Endothelial cell of umbilical vein (primary cell): ENCODE measurements at places on chromosomes 16 and 17. TPM values are rescaled to one million over a fixed set of nuclear protein-coding genes. Genes with fewer than 3 reads are reported as not detected.

The GH1 gene
- not detected in 2 replicates for total RNA-seq

- no peak for DNase-seq
These were observed 46.8 kb downstream of the SLC39A11 start for GRCh38 chr17:73045724-73046123.

DNA sequence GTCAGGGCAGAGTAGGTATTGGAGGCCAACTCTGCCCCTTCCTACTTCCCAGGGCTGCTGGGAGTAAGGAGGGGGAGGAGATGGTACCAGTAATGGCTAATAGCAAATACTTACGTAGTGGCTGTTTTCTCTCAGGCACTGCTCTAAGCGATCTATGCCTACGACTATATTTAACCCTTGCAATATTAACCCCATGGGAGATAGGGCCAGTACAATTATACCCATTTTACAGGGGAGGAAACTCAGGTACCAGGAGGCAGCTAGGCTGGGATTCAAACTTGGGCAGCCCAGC, 50.6 kb downstream of the RMI2 start:
- DNase-seq, result no peak

GRCh38 chr16:76705892-76706291, 428.7 kb downstream of the CNTNAP4 start:
- no peak for DNase-seq

GRCh38 chr16:27657811-27658210, 107.9 kb downstream of the KATNIP start:
- DNase-seq, result no peak

DNA sequence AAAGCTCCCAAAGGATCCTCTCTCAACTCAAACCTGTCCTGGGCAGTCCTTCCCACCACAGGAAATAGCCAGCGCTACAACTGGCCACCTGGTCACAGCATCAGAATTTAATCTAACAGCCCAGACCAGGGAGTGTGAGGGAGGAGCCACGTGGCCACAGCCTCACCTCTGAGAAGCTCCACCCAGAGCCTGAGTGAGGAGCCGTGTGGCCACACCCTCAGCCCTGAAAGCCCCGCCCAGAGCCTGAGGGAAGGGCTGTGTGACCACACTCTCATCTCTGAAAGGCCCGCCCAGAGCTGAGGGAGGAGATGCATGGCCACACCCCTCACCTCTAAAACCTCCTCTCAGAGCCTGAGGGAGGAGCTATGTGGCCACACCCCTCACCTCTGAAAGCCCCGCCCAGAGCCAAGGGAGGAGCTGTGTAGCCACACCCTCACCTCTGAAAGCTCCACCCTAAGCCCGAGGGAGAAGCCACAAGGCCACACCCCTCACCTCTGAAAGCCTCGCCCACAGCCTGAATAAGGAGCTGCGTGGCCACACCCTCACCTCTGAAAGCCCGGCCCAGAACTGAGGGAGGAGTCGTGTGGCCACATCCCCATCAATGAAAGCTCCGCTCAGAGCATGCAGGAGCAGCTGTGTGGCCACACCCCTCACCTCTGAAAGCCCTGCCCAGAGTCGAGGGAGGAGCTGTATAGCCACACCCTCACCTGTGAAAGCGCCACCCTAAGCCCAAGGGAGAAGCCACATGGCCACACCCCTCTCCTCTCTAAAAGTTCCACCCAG, 28.6 kb downstream of the SLC38A8 start:
- DNase-seq, result peak; percentile 47

GRCh38 chr17:66777689-66778225, 57.2 kb upstream of the CACNG5 start:
- DNase-seq, result no peak

DNA sequence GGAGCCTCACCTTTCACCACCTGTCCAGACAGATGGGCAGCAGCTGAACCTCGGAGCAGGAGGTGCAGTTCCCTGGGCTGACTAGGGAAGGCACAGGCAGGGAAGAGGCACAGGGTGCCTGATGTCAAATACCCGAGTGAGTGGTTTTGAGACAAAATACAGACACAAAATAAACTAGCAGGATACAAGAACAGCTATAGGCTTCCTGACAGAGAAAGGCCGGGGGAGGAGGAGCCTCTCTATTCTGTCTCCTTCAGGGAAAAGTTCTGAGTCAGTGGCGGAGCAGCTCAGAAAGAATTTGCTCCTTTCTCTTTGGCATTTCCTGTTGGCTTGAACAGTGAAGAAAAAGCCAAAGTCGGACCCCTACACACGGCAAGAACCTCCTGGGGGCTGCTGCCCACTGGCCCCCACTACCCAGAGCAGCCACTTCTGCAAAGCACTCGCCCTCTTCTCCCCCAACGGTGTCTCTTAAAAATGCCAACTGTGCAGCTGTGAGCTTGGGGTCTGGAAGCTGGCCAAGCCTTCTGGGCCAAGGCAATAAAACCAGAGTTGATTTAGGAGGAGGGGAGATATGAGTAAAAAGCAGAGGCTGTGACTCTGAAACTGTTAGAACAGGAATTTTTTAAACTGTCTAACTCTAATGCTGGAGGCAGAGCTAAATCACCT, 14.4 kb upstream of the FAAP100 start:
- DNase-seq, result peak; percentile 97

GRCh38 chr16:72910875-72911274, 137.1 kb downstream of the ZFHX3 start:
- no peak for DNase-seq

DNA sequence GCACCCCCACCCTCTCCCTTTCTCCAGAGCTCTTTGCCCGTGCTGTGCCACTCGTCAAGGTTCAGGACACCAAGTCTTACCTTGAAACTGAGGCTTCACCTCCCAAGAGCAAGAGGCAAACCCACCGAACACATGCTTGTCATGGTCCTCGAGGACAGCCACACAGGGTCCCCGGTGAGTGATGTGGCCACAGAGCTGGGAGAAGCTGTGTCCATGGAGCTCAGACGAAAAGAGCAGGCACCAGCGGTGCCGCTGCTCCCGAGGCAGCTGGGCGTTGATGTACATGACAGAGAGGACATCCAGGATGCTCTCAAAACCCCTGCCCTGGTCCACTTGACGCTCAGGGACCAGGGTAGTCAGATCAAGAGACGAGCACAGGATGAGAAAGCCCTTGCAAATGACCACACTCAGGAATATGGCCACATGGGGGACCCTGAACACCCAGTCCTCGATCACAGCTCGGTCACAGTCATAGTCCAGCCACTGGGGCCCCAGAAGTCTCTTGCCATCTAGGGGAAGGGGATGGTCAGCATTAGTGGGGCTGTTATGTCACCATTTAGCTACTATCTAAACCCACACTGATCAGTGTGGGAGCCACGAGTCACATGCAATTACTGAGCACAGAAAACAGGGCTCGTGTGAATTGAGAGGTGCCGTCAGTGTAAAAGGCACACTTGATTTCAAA, 17.8 kb downstream of the MEAK7 start:
- DNase-seq, result no peak

The FAM171A2 gene
- 12.0 and 13.4 TPM in 2 replicates for total RNA-seq

- DNase-seq, result no peak
These were observed at the start of gene CD300E for GRCh38 chr17:74623693-74624093. Gene CD300E (minus strand): TSS chr17:74623738. CDS start chr17:74623621, 117 bp downstream.

DNA sequence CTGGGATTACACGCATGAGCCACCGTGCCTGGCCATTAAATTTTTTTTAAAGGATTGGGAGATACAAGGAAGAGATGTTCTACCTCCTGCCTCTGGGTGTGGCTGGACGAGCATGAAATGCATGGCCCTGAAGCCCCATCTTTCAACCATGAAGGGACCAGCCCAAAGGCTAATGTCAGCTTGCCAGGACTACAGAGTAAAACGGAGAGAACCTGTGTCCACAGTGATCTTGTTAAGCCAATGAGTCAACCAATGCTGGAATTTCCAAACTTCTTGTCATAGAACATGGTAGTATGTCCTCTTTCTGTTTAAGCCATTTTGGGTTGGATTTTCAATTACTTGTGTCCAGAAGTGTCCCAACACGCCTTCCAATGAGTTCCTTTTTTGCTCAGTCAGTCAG, 71.3 kb downstream of the RTN4RL1 start:
- no peak for DNase-seq

The VMO1 gene
- not detected in 2 replicates for total RNA-seq

- DNase-seq, result peak; percentile 12
These were observed 1.6 kb downstream of the BORCS6 start for GRCh38 chr17:8188263-8188839.

GRCh38 chr16:54477714-54478113, 191.1 kb upstream of the IRX3 start:
- no peak for DNase-seq

The FBXW10 gene
- not detected in 2 replicates for total RNA-seq

The ARHGDIG gene
- total RNA-seq, result 0.93 and 1.9 TPM in 2 replicates

- no peak for DNase-seq
These were observed 560 bp downstream of the EFNB3 start for GRCh38 chr17:7705269-7706255.

GRCh38 chr17:78661093-78661770, 84.0 kb upstream of the DNAH17 start:
- DNase-seq, result no peak

GRCh38 chr17:74304184-74304583, 21.8 kb upstream of the KIF19 start:
- DNase-seq, result no peak
